ENCODE measurements at places on chromosomes 1 and 21. TPM values are rescaled to one million over a fixed set of nuclear protein-coding genes. Genes with fewer than 3 reads are reported as not detected.

- no peak for DNase-seq
Measured at GRCh38 chr1:51726544-51727225, 109.8 kb downstream of the OSBPL9 start.

DNA sequence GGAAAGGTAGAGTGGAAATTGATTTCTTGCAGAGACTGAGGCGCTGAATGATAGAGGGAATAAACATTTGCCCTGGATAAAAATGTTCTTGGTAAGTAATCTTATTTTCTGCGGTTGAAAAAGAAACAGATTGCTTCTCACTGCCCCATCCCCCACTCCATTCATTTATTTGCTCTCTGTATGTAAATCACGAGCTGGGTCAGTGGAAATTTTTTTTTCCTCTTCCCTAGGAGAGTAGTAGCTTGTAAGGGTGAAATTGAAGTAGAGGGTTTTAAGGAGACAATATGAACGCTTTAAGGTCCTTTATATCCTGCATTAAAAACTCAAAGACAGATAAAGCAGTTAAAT, 1.4 kb upstream of the BRINP3 start:
- no peak for DNase-seq

DNA sequence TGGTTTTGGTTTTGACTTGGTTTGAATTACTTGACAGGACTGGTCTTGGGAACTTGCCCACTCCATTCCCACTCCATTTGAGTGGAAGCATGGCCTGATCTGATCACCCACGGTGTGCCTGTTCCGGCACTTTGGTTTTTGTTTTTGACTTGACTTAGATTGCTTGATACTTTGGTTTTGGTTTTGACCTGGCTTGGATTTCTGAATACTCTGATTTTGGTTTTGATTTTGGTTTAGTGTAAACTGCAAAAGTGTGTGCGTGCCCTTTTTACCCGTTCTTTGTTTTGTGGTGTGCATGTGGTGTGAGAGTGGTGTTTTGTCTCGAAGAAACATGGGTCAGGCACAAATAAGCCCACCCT, 50.0 kb downstream of the ADCY10 start:
- no peak for DNase-seq

The KIF21B gene
- 102 TPM for total RNA-seq

GRCh38 chr1:24321697-24322469, 2.7 kb downstream of the GRHL3 start:
- DNase-seq = peak; percentile 68

DNA sequence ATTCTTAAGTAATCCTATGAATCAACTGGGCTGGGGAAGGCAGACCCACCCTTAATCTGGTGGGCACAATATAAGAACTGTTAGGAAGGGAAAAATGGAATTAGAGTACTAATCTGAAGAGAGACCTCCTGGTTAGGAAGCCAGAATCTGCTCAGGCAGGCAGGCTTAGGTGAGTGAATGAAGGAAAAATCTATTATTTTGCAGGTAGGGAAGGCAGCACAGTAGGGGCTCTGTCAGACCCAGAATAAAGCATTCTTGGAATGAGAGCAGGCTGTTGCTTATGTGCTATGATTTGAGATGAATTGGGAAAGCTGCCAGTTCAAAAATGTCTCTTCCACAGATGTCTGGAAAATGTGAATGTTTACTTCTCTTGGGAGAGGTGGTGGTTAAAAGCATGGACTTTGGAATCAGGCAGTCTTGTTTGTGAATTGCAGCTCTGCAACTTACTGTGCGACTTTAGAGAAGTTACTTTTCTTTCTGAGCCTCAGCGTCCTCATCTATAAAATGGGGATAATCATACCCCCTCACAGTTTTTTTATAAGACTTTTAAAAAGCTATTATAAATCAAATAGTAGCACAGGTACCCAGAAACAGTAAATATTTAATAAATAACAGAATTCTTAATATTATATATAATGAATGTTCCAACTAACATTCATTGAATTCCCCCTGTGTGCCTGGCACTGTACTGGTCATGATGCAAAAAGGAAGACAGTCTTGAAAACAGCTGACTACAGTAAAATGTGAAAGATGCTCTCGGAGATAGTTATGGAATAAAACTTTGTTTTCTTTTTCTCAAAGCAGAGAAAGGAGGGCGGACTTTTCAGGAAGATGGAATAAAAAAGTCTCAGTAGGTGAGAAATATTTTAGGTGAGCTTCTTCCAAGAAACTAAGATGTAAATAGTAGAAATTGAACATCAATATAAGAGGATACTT, 15.3 kb upstream of the ZNF644 start:
- DNase-seq = no peak

DNA sequence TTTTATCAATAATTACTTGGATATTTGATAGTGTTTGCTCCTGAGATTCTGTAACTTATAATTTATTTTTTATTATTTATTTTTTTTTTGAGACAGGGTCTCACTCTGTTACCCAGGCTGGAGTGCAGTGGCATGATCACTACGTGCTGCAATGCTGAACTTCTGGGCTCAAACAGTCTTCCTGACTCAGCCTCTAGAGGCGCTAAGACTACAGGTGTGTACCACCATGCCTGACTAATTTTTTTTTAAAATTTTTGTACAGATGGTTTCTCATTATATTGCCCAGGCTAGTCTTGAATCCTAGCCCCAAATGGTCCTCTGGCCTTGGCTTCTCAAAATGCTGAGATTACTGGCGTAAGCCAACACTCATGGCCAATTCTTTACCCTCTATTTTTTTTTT, 845.5 kb upstream of the ADGRL4 start:
- DNase-seq = no peak

DNA sequence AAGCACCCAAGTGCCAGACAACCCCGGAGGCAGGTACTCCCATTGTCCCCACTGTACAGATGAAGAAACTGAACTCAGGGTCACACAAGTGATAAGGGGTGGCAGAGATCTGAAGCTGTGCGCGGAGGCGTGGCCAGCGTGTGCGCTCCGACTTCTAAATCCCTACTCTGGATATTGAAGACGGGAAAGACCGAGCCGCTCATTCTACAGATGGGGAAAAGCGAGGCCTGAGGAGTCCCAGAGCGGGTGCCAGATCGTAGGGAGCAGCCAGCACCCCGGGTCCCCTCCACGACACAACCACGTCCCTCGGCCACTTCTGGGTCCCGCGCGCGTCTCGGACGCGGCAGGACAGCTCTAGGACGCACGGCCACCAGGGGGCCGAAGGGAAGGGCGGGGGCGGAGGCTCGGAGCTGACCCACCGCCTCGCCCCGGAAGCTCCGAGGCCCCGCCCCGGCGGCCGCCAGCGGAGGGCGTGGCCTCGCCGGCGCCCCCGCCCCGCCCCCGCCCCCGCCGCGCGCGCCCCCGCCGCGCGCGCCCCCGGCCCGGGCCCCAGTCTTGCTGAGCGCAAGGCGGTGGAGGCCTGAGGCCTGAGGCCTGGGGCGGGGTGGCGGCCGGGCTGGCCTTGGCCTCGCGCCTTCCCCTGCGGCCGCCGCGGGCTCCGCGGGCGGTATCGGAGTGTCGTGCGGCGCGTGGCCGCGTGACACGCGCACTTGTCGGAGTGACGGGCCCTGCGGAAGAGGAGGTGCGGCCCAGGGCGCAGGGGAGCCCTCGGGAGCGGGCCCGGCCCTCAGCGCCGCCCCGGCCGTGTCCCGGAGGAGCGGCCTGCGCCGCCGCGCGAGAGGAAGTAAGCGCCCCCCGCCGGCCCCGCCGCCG, at the start of gene H6PD:
TSS of gene H6PD (plus strand) at position 552 of the 873 bp plus-strand sequence. CDS start 10,161 bp downstream, outside the sequence.
- peak; percentile 88 for DNase-seq

The NLRP3 gene
- 34.1 TPM for total RNA-seq

- DNase-seq = no peak
Measured at GRCh38 chr1:37725851-37726613, 33.7 kb downstream of the CDCA8 start.

- no peak for DNase-seq
Measured at GRCh38 chr1:79052829-79053449, 46.4 kb upstream of the ADGRL4 start.

GRCh38 chr1:57131257-57131656, 165.4 kb upstream of the C8B start:
- no peak for DNase-seq

DNA sequence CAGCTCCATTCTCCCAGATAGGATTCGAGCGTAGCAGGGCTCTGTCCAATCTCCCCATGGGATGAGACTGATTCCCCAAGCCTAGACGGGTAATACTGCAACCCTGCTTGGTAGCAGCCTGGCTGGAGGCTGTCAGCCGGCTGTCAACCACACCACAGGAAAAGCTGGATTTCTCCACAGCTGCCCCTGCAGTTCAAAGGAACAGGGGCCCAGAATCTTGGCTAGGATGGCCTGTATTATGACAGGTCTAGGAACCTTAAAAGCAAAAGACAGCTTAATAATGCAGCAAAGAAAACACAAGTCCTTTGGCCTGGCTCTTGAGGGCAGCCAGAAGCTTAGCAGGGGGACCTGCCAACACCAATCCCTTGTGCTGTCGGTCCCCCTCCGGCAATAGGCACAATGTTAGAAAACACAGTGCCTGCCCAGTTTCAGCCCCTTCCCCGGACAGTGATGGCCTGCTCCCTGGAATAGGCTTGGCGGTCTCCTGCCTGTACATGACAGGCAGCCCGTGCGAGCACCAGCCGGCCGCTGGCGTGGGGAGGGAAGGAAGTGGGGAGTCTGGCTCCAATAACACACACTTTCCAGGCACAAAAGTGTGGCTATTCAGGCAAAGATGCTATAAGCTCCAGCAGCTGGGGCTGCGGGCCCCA, 90.5 kb downstream of the TRABD2B start:
- DNase-seq = no peak

DNA sequence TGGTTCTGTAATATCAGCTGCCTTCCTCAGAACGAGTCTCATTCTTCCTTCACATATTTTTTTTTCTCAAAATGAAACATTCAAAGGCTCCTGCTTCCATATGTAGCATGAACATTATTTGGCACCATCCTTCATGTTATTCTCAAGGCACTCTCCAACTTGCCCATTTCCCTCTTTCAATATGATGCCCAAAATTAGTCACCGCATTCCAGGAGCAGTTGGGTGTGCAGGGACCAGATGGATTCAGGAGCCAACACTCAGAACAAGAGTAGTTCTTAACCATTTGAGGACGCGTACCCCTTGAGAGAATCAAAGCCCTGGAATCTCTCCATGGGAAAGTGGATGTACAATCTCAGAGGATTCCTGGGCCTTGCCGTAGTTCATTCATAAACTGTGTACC, 50.3 kb downstream of the KCNK1 start:
- no peak for DNase-seq

- DNase-seq = no peak
Measured at GRCh38 chr1:43986712-43987111, 4.7 kb upstream of the CCDC24 start.

GRCh38 chr1:30328401-30329262, 394.8 kb downstream of the MATN1 start:
- no peak for DNase-seq

DNA sequence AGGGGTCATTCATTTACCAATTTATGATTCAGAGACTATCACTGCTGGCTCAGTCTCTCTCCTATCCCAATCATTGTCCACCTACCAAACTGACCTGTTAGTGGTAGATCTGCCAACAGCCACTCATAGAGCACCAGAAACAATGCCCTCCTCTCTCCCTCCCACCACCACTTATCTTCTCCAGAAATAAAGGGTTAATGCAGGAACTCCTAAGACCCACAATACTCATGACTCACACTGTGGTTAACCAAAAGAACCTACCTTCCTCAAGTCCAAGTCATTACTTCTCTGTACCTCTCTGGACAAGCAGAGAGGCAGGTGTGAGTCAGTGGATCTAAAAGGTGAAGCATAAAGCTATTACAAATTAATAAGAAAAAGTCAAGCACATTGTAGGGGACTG, 40.9 kb upstream of the CAMK1G start:
- no peak for DNase-seq

DNA sequence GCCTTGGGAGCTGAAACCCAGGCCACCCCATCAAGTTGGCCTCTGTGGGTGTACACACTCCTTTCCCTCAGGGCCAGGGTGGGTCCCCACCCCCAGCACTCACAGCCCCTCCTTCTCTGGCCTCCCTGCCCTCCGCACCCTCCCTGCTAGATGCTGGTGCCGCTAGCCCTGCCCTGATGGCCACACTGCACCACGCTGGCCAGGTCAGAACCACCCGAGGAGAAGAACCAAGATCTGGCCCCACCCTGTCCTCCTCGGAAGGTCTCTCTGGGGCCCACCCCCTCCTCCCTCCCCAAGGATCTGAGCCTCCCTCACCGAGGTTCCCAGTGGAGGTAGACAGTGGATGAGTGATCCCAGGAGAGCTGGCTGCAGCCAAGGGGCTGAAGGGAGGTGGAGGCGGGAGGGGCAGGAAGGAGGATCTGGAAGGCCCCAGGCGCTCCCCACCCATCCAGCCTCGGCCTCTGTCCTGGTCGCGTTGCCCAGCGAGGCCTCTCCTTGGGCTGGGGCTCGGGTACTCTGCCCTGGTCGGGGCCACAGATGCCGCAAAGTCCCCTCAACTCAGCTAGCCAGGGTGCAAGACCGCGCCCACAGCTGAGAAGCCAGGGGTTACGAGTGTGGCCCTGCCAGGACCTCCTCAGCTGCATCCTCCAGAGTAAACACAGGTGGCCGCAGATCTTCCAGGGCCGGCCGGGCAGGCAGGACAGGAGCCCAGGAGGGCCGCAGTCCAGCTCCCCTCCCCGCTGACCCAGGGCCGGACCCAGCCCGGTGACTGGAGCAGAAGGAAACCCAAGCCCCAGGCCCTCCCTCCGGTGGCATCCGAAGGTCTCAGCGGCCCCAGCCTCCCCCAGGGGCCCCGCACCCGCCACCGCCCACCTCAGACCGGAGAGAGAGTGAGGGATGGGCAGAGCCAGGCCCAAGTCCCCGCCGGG, 5.2 kb downstream of the B3GALT6 start:
- no peak for DNase-seq

DNA sequence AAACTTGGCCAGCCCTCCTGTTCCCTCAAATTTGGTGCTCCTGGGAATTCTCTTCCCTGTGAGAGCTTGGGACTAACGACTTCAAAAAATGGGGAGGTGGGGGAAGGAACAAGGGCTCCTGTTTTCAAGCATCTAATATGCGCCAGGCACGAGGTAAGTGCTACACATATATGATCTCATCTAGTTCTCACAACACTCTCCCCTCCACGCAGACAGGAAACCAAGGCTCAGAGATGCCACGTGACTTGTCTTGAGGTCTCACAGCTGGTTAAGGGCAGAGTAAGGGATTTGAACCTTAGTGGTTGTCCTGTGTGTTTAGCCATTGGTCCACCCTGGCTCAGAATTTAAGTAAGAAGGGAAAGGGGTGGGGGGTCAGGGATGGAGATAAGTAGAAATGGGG, 125.9 kb downstream of the DMRTB1 start:
- DNase-seq = peak; percentile 82

The PAPPA2 gene
- total RNA-seq = not detected
